H54 (cell line): ENCODE measurements at places on chromosomes 1 and 21.
A peak's percentile ranks its signal among the peaks of the same experiment; 100 is the strongest.

DNA sequence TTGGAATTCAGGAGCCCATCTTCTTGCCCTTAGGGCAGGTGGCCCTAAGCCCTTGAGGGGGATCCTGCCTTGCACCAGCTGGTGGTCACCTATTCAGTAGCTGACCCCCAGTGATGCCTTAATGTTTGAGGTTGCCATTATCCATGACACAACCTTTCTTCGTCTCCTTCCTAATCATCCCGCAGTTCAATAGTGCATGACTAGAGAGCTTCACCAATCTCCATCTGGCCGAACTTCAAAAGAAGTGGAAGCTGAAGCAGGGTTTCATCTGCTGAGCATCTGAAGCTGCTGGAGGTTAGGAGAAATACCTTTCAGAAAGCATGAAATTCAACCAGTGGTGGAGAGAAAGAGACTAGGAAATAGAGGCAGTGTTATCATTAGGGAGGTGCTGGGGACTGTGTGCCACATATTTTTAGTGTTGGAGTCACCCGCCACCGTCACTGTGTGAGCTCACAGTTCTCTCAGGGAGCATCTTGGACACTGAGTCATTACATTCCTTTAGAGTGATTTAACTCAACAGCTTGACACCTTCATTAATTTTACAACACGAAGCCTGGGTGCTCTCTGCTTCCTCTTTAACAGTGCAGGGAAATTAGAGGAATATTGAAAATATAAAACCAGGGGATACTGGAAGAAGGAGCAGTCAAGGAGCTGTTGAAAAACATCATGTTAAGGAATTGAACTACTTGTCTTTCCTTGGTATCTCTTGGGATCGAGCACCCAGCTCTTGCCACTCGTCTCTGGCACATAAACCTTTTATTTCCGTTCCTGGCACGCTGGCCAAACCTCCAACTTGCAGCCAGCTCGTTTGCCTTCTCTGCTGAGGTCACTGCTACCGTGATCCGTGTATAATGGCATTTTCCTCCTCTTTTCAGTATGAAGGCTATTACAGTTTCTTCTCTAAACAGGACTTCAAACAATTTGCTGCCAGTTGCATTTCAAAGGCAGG, 53.6 kb downstream of the PEX14 start:
- DNase-seq, result peak; percentile 40

DNA sequence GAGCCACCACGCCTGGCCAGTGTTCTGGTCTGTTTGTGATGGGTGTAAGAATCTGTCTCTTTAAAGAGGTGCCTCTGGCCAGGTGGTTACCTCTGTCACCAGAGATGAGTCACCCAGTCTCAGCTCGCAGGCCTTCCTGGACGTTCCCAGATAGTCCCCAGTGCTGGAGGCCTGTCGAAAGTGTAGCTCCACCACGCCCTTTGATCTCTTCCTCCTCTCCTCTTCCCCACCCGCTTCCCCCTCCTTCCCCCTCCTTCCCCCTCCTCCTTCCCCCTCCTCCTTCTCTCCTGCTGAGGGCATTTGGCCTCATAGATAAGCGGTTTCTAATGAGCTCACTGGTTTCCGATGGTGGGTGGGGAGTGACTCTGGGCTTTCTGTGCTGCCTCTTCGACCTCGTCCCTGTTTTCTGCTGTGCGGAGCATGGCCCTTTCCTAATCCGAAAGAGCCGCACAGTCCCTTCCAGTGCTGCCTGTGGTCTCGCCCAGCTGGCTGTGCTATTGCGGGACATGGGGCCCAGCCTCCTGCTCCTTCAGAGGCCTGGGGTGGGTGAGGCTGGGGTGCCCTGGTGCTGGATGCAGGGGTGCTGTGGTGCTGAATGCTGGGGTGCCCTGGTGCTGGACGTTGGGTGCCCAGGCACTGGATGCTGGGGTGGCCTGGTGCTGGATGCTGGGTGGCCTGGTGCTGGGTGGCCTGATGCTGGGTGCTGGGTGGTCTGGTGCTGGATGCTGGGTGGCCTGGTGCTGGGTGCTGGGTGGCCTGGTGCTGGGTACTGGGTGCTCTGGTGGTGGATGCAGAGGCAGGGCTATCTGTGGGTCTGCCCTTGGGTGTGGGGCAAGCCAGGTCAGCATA, 19.2 kb downstream of the AGPAT3 start:
- no peak for DNase-seq

- no peak for DNase-seq
These were observed 39.8 kb downstream of the WDR4 start for GRCh38 chr21:42839271-42840231.

- DNase-seq, result no peak
These were observed 29.7 kb downstream of the SLC26A9 start for GRCh38 chr1:205913451-205914154.

DNA sequence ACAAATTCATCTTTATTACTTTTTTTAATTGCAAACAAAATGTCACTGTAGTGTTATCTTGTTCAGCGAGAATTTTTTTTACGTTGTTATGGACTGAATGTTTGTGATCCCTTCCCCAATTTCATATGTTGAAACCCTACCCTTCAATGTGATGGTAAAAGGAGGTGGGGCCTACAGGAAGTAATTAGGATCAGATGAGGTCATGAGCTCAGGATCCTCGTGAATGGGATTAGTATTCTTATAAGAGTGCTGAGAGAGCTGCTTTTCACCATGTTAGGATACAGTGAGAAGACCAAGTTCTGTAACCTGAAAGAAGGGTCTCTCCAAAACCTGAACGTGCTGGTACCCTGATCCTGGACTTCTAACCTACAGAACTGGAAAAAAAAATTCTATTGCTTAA, 646.0 kb upstream of the TMPRSS15 start:
- no peak for DNase-seq

GRCh38 chr1:12100071-12100470, 37.0 kb downstream of the TNFRSF8 start:
- no peak for DNase-seq

DNA sequence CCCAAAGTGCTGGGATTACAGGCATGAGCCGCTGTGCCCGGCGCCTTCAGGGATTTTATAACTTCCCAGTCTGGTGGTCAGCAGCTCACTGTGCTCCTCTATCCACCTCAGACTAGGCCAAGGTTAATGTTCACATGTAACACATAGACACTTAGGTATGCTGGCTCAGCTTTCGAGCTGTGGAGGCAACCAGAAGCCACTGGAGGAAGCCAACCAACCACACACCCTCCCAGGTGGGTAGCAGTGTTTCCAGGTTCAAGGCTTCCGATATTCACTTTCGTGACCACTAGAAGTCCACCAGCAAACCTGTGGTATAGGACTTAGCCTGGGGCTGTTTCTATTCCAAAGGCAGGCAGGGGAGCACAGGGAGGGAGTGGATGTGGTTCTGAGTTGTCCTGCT, 255.9 kb upstream of the KIAA0040 start:
- DNase-seq, result no peak

DNA sequence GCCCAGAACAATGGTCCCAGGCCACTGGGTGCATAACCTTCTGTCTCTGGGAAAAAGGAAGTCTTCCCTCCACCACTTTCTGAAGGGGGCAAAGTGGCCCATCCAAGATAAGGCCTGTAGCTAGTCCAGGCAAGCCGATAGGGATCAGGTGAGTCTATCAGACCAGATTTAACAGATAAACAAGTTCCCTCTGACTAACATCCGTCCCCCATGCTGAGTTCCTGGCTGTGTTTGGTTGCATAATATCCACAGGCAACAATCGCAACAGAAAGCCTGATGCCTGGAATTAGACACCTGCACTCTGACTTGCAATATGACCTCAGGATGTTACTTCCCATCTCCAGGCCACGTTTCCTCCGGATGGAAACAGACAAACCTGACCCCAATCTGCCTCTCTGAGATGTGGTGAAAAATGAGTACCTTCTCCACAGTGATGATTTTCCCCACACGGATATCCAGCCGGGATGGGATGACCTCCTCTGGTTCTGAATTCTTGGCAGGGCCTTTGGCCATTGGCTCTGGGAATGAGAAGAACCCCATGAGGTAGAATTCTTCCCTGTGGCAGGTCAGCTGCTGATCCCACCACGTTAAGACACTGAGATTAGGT, 36.4 kb downstream of the YARS1 start:
- DNase-seq, result no peak

DNA sequence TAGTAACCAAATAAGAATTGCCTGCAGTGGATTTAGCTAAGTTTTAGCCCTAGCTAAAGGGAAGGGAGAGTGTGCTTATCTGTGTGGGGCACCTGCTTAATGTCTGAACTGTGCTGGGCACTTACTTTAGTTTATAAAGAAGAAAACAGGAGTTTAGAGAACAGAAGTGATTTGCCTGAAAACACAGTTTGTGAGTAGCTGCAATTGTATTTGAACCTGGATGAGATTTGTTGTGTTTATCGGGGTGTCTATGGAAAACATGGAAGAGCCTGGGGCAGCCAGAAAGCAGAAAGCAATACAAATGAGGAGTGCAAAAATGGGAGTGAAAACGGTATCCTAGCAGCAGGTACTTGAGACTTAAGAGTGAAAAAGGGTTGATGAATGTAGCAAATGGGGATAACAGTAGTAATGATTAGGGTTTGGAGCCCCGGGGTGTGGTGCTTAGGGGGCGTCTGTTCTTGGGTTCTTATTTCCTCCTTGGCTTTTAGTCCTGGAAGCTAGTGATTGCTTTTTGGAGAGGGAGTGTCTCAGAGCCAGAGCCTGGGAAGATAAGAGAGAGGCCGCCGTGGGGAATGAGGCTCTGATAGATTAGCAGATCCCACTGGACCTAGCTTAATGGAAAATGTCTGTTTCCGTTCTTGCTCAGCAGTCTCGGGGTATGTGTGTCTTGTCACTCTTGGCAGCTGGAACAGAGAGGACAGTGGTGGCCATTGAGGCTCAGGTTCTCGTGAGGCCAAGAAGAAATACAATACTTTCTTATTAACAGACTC, 5.6 kb downstream of the PRCC start:
- DNase-seq, result no peak

- DNase-seq, result no peak
These were observed 35.8 kb upstream of the RIPK4 start for GRCh38 chr21:41802684-41803083.

- DNase-seq, result no peak
These were observed 972.5 kb downstream of the MRPL39 start for GRCh38 chr21:24634749-24635148.

DNA sequence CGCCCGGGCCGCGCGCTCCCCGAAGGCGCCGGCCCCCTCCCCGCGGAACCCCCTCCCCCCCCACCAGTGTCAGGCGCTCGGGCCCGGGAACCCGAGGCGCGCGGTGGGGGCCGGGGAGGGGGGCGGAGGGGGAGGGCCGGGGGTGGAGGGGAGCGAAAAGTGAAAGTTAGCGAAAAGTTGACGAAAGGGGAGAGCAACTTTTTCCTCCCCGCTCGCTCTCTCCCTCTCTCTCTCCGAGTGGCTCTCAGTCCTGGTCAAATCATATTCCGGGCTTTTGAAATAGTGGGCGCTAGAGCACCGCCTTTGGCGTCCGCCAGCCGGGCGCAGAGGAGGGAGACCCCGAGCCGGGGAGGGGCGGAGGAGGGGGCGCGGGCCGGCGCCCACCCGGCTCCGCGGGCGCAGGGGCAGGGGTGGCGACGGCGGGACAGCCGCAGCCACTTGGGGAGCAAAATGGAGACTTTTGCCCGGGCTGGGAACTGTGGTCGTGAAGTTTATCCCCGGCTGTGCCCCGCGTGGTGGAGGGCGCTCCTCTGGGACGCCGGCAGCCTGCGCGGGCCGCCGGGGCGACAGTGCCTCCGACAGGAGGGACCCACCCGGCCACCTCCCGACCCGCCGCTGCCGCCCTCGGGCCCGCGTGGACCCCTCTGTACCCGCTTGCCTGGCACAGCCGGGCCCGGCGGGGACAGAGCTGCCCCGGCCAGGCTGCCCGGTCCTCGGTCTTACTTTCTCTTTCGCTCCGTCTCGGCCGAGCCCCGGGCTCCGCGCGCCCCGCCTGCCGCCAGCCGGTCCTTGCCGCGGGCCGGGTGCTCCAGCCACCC, 697 bp downstream of the PRDM16 start:
- peak; percentile 76 for DNase-seq

- no peak for DNase-seq
These were observed 24.9 kb downstream of the MATN1 start for GRCh38 chr1:30698401-30698981.
